ENCODE measurements at places on chromosomes 7 and 10.

DNA sequence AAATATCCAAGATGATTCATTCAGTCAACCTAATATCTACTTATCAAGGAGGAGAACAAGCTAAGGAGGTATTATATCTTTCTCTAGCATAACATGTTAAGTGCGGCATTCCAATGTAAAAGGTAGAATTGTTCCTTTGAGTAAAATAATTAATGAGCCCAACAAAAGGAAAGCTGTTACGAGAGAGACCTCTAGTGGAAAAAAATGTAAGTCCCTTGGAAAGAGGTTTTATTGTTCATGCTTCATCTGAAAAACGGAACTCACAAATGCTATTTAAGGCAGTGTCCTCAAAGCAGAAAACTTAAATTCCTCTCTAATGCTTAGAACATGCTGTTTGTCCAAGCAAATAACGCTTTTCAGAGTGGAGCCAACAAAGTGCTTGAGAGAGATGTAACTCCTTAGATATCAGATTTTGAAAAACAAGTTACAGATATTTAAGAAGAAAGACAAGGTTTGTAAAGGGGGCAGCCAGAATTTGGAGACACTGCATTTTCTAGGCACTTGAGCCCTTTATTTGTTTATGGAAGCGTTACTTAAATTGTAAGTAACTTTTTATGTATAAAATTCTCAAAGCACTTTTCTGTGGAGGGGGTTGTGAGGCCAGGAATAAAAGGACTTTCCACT, 119.9 kb downstream of the TFEC start:
- no peak for DNase-seq

DNA sequence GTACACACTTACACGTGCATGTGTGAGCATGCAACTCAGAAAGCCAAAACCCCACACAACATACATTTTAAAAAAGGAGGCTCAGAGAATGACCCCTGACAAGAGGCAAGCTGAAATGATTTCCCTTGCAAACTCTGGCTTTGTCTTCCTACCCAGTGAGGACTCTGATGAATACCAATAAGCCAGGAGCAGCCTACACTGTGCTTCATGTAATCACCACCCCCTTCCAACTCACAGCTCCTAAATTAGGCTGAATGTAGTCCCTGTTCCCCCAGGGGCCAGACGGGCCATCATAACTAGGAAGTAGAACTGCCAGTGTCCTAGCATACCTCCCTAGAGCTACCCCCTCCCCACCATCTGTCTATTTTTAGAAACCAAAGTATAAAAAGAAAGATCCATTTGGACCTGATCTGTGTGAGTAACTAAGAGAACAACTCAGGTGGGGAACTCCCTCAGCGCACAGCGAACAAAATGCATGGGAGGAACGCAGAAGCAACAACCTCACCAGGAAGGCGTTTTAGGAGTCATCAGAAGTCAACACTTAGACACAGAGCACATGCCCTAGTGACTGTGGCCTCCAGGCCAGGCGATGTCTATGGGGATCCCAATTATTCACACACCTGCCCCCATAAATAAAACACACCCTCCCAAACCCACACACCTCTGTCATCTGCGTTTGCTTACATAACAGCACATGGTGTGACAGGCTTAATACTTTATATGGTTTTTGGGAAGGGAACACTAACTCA, 1.9 kb downstream of the DGKI start:
- no peak for DNase-seq

- no peak for DNase-seq
These were observed 16.2 kb downstream of the PIP start for GRCh38 chr7:143148050-143148449.

GRCh38 chr10:20256969-20257368, 440.7 kb downstream of the PLXDC2 start:
- DNase-seq, result no peak

- DNase-seq, result no peak
These were observed 245.0 kb downstream of the HDAC9 start for GRCh38 chr7:18740579-18740988.

DNA sequence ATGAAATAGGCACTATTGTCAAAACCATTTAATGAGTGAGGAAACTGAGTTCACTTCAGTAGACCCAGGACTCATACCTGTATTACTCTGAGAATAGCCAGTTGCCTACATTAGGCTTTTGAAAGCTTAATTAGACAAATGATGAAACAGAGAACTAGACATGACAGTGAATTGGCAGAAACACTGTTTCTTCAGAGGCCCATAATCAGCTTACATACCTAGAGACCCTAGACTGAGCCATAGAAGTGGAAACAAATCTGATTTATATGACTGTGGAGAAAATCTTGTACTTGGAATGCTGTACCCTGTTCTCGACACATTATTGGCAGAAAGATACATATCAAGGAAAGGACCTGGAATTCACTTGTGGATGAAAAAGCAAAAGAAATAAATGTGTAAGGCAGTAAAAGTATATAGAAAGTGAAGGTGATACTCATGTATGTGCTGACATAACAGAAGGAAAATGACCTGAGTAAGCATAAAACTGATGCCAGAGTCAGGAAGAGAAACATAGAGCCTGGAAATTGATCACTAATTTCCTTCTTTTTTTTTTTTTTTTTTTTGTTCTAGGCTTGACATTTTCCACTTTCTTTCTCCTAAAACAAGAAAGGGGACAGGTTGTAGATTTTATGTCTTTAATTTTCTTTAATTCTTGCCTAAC, 251.5 kb downstream of the BICC1 start:
- DNase-seq, result no peak

Measured in SW 1271 (cell line).